ENCODE measurements at places on chromosomes 2 and 18.

GRCh38 chr2:45826460-45826859 lies 175.0 kb downstream of the PRKCE start:
- DNase-seq: no peak

GRCh38 chr2:195863564-195863963 lies 205.1 kb downstream of the DNAH7 start:
- DNase-seq: peak; percentile 42

DNA sequence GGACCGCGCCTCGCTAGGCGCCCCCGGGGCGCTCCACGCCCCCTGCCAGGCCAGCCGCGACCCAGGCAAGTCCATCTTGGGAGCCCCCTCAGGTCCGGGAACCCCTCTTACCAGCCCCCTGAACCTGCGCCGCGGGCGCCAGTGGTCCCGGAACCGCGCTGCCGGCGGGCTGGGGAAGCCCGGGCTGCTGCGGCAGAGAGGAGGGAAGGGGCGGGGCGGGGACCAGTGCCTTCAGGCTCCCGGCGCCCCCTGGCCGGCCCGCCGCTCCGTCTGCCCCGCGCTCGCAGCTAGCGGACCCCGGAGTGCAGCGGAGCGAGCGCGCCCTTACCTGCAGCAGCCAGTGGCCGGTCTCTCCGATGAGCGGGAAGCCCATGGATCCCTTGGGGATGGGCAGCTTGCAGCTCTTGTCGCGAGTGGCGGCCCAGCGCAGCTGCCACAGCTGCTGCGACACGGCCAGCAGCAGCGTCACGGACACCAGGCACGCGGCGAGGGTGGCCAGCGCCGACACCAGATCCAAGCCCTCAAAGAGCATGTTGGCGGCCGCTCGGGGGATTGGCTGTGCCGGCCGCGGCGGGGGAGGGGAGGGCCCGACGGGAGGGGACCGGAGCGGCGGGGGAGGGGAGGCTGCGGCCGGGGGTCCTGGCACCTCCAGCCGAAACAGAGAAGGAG lies at the start of gene CYP26B1:
Gene CYP26B1, minus strand, starts transcription at position 560 of the 669 bp plus-strand sequence. Its CDS starts 28 bp downstream, at position 532.
- DNase-seq: no peak

DNA sequence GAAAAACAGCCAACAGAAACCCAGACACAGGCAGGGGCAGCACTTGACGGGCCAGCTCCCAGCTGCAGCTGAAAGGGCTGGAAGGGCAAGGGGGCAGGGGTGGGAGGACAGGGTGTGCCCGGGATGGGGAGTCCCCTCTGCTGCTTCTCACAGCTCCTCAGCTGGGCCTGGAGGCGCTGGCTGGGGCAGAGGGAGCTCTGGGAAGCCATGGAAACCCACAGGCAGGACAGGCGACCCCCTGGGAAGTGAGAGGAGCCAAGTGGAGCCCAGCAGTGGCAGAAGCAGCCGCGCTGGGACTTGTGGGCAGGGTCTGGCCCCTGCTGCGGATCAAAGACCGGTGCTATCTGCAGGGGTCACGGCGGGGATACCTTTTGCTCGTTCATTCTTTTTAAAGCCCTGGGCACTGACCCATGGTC lies 20.7 kb downstream of the OTOF start:
- no peak for DNase-seq

- no peak for DNase-seq
Measured at GRCh38 chr2:121489911-121490583, 40.6 kb upstream of the RNU4ATAC start.

- DNase-seq: no peak
Measured at GRCh38 chr18:59725142-59725541, 27.9 kb upstream of the CCBE1 start.

GRCh38 chr2:69914164-69914949 lies 552 bp upstream of the MXD1 start:
- DNase-seq: peak; percentile 100

- DNase-seq: peak; percentile 86
Measured at GRCh38 chr18:42113529-42114191, 158.6 kb downstream of the PIK3C3 start.

- DNase-seq: no peak
Measured at GRCh38 chr2:9370746-9371145, 52.6 kb downstream of the ITGB1BP1 start.

DNA sequence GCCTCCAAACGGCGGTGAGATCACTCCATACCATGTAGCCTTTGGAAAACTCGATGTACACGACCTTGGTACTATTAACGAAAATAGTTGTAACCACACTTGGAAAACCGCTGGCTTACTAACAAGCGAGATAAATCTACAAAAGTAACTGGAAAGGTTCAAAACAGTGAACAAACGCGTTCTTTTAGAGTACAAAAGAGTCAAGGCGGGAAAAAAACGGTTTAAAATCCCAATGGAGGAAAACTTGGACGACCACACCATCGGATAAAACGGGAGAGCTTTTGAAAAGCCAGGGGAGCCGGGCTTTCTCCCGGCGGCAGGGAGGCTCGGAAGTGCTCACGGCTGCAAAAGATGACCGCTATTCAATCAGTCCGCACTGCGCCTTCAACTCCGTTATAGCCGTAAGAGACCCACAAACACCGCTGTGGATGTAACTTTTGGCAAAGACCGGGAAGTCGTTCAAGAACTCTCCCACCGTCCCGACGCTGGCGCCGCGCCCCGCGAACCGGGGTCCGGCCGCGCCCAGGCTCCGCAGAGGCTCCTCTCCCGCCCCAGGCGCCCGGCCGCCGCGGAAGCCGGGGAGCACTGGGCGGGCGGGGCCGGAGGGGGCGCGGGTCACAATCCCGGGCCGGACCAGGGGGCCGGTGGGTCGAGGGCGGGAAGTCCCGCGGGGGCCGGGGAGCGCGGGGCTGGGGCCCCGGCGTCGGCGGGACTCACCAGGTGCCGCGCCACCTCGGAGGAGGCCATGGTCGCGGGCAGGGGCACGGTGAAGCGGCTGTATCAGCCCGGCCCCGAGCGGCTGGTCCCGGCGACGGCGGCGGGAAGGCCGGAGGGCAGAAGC lies 465 bp downstream of the SEPTIN10 start:
- no peak for DNase-seq

- peak; percentile 16 for DNase-seq
Measured at GRCh38 chr2:217798743-217799562, 203.8 kb downstream of the TNS1 start.

DNA sequence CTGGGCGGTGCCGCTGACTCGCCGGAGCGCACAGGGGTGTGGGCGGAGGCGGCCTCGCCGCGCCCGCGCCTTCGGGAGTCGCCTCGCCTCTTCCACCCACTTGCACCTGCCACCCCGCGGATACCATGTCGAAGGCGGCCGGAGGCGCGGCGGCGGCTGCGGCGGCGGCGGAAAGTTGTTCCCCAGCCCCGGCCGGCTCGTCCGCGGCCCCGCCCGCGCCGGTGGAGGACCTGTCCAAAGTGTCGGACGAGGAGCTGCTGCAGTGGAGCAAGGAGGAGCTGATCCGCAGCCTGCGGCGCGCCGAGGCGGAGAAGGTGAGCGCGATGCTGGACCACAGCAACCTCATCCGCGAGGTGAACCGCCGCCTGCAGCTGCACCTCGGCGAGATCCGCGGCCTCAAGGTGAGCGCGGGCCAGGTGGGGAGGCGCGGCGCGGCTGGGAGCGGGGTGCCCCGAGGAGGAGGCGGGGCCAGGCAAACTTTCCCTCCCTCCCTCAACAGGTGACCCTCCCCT lies 766 bp downstream of the CCDC85A start:
- no peak for DNase-seq

DNA sequence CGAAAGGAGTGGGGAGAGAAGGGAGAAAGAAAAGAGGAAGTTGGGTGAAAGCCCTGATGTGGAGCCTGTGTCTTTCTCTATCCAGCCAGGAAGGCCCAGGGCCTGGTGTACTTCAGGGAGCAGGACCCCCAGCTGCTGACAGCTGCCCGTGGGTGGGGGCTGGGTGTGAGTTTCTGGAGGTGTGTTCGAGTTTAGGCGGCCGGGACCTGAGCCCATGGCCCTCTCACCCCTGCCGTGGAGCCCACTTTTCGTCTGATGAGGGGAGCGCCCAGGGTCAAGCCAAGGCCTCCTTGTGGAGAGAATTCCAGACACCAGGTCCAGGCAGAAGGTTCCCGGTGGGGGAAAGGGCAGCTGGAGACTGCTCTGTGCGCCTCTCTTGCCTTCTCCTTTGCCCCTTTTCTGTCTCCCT lies 2.2 kb downstream of the SIX3 start:
- DNase-seq: peak; percentile 44

DNA sequence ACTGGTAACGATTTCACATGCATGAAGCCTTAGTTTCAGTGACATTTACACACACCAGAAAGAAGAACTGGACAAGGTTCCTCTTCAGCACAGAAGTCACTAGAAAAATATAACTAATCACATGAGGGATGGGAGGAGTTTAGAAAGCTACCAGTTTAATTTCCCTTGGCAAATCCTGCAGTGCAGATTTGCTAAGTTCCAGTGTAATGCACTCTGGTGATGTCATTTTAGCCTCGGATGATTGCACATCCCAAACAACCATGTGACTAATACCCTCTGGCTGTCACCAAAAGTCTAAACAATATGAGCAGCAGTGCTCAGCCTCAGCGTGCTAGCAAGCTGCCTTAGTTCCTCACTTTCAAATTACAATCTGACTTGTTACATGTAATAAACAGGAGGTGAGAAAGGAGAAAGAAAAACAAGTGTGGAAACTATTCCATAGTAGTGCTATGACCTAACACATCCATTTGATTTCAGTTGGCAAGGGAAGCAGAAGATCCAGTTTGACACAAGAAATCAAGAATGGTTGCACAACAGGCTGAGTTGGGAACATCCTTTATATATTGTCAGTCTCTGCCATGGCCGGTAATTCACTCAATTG lies 35.3 kb upstream of the PPP1CB start:
- peak; percentile 60 for DNase-seq

- no peak for DNase-seq
Measured at GRCh38 chr2:23639406-23639982, 254.5 kb downstream of the KLHL29 start.

DNA sequence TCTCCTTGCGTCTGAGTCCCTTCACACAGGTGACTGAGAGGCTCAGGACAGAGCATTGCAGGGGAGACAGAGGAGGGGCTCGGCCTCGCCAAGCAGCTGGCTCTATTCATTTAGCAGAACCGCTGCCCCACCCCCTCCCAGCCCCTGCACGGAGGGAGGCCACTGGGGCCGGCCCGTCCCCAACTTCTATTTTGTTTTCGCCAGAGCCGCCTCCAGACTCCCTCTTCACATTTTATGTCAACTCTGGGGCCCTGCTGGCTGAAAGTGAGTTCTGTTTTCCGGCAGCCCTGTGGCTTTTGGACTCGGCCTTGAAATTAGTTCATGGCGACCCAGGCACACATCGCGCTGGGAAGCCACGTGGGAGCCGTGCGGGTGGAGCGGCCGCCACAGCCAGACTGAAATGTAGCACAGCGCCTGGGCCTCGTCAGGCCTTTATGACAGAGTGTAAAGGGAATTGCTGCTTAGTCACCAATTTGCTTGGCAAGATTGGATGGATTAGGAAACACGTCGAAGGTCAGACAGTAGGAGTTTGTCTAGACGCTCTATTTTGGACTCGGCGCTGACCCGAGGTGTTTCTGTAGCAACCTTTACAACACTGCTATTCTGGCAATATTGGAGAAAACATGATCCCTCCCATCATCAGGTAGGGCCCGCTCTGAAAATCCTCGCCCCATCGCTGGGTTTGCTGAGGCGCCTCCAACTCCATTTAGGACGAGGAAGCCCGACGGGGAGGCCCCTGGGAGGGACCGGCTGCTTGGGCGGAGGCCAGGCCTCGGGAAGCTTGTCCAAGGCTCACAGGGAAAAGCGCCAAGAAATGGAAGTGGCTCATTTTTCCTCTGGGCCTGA lies 90.7 kb upstream of the CTDP1 start:
- no peak for DNase-seq

- DNase-seq: no peak
Measured at GRCh38 chr2:239965318-239965717, 59.8 kb downstream of the NDUFA10 start.

- DNase-seq: no peak
Measured at GRCh38 chr18:48875942-48876511, 74.7 kb downstream of the SMAD7 start.

GRCh38 chr2:57562495-57562894 lies 484.1 kb upstream of the VRK2 start:
- no peak for DNase-seq

- DNase-seq: no peak
Measured at GRCh38 chr2:165904432-165904831, 49.1 kb downstream of the TTC21B start.

DNA sequence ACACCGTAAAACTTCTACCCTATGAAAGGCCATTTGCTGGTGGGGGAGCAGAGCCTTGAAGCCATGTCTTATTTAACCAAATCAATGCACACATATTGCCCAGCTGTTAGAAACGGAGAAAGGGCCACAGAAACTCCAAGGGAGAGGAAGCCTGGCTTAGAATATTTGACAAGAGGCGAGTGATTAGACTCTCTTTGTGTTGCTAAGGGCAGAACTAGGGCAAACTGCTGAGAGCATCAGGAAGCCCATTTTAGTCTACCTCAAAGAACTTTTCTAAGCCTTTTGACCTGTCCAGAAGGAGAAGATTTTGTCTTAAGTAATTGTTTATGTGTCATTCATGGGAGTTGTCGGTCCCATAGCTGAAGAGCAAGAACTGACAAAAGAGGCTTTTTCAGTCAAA lies 54.4 kb upstream of the CELF4 start:
- DNase-seq: no peak

DNA sequence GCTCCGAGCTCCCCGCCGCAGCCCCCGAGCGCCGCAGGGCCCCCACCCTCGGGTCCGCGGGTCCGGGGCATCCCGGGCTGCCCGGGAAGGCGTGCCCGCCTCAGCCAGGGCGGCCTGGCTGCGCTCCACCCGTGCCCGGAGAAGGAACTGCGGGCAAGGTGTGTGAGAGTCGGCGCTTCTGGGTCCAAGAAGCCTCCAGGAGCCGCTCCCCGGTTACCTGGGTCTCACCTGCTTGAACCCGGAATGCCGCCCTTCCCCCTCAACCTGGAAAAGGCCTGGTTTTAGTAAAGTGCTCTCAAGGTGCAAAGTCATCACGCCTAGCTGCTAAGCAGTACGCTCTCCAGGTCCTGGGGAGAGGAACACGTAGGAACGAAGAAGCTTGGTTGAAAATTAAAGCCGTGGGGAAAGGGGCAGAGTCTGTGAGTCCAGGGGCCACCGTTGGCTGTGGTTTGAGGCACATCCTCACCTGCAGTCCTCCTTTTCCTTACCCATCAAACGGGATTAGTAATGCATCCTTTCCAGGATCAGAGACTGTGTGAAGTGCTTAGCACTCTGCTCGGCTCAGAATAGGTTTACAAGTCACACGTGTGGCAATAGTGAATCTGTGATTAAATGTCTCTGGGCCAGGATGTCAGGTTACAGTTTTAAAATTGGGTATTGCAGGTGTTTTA lies 1.2 kb downstream of the ASAP2 start:
- no peak for DNase-seq

All from GF-D8 (cell line).